ENCODE measurements at places on chromosomes 4 and X.

DNA sequence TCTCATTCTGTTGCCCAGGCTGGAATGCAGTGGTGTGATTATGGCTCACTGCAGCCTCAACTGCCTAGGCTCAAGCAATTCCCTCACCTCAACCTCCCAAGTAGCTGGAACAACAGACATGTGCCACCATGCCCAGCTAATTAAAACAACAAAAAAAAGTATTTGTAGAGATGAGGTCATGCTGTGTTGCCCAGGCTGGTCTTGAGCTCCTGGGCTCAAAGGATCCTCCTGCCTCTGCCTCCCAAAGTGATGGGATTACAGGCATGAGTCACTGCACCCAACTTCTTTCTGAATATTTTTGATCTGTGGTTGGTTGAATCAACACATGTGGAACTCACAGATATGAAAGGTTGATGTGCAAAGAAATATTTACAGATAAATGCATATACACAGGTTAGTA, 18.5 kb upstream of the SEPTIN11 start:
- no peak for DNase-seq

DNA sequence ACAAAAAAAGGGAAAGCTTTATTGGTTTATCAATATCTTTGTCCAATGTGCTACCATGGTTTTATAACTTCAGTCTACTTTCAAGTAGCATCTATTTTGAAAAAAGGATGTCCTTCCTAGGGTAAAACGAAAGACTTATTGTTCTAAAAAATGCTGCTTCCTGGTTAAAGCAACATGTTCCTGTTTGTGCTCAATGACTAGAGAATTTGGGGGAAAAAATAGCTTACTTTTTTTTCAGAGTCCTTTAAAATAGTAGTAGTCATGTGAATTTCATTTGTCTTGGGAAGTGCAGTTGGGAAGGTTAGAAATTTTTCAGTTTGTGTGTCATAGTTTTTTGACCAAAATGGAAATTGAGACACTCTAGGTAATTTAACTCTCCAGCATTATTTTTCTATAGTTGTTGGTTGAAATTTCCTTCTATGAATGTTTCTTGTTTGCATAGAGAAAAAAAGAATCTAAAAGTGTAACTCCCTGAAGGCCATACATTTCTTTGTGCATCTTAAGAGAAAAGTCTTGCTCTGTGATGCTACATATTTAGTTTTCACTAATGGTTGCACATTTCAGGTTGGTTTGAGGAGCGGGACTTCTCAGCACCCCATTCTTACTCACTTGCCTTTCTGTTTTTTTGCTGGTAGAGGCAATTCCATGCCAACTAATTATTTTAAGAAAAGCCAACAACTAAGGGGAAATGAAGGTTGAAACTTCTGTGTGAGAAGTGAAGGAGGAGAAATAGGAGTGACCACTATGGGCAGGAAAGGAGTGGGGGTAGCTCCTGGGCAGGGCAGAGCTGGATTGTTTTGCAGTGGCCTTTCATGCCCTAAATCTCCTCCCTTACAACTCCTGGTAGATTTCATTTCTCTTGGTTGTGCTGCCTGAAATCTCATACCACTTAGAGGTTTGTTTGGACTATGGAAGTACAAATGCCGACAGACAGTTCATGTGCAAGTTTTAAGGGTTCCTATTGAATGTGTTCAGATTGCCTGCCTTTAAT, 76.4 kb downstream of the RAPGEF2 start:
- no peak for DNase-seq

DNA sequence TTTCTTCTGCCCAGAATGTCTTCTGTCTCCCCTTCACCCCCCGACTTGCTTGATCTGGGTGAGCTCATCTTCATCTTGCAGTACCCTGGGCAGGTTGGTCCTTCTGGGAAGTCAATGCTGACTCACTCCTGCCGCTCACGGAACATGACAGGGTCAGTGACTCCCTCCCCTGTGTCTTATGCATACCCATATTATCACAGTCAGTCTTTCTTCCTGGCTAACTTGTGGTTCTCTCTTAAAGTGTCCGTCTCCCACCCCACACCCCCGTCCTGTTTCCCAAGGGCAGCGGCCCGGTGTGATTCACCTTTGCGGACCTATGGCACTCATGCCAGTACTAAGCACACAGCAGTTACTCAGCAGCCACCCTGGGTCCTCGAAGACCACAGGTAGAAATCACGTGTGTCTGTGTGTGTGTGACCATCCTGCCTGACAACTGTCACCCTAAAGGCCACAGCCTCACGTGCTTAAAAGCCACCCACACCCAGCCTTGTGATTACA, 17.7 kb downstream of the IQSEC2 start:
- DNase-seq = peak; percentile 54

- no peak for DNase-seq
These were observed 205.9 kb downstream of the TLL1 start for GRCh38 chr4:166078955-166079354.

DNA sequence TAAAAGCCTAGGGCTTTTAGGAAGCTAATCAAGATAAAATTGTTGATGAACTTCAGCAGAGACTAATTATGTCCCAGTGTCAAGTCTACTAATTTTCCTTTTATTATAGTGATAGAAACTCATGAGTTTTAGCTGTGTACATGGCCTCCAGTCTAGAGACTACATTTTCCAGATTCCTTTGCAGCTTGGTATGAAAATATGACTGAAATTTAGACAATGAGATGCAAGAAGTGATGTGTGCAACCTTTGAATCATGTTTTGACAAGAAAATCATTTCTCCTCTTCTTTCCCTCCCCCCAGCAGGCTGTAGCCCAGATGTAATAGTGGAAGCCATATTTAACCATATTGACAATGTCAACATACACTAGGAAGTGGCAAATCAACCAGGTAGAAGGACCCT, 30.3 kb upstream of the IL13RA2 start:
- no peak for DNase-seq

GRCh38 chrX:155715141-155715540, 102.4 kb upstream of the TMLHE start:
- no peak for DNase-seq

GRCh38 chr4:650951-651883, 22.9 kb downstream of the ATP5ME start:
- DNase-seq = peak; percentile 71

DNA sequence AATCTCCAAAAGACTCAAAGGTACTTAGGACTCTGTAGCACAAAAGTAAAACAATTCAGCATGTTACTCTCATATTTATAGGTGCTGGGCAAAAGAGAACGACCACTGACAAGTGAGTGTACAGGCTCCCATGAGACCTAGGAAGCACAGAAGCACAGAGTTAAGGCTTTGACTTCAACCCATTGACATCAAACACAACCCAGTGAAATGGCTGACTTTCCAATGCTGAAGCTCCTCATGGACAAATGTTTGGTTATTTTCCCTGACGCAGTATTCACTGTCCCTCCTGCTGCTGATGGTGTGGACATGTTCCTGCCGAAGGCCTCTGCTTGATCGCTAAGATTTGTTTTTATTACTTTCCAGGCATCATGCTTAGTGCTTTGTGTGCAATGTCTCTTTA, 148.7 kb downstream of the TSPAN5 start:
- DNase-seq = no peak

GRCh38 chr4:28221536-28221935, 1360.9 kb downstream of the STIM2 start:
- no peak for DNase-seq

- DNase-seq = peak; percentile 82
These were observed 62.3 kb downstream of the FAM193A start for GRCh38 chr4:2598511-2599303.

DNA sequence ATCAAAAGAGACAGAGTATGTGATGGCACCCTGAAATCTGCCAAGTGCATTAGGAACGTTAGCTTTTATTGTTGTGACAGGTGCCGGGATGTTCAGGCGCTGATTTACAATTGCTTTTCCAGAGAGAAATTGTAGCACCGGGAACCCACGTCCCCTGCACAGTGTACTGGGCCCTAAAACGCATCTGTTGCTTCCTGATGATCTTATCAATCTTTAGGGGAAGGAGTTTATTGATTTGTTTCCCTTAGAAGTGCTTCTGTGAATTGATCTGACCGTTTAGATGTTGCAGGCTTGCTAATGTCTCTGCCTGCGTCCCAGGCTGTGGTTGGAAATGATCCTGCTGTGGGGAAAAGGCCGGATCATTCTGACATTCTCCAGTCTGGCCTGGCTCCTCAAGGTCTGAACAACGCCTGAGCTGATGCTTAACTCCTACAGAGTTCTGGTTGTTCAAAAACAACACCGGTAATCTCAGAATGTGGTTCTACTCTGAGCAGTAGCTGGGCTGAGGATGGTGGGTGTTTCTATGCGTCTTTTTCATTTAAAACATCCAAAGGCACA, 16.9 kb downstream of the PHOX2B start:
- DNase-seq = no peak

GRCh38 chr4:128006592-128006991, 41.4 kb downstream of the ABHD18 start:
- DNase-seq = no peak

- no peak for DNase-seq
These were observed 25.5 kb upstream of the LRCH2 start for GRCh38 chrX:115259238-115259875.

DNA sequence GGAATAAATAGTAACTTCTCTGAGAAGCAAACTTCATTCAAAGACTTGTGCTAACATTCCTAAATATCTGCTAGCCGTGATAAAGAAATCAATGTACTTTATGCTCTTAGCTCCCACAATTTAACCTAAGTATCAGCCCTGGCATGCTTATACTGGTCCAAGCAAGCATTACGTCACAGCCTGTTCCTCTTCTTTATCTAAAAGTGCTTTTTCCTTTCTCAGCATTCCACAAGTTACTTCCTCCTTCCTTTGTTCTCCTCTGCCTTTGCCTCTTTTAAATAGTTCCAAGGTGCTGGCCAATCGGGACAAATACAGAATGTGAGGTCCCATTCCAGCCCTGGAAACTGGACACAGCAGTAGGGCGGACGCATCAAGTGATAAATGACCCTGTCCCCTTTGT, 249.6 kb downstream of the DHRSX start:
- DNase-seq = peak; percentile 1

DNA sequence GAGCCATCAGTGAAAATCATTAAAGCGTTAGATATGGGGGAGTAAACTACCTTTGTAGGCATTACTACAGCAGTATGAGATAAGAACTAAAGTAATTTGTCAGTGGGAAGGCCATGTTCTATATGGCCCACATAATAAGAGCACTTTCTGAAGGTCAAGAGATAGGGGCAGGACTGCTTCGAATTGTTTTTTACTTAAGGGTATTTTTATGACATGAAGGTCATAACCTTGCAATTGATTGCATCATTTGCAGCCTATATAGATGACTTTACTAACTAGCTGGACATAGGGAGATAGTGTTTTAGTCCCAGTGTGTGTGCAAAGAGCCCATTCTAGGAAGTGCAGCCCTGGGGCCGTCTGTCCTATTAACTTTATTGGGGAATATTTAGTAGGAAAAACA, 23.6 kb upstream of the GC start:
- DNase-seq = no peak

DNA sequence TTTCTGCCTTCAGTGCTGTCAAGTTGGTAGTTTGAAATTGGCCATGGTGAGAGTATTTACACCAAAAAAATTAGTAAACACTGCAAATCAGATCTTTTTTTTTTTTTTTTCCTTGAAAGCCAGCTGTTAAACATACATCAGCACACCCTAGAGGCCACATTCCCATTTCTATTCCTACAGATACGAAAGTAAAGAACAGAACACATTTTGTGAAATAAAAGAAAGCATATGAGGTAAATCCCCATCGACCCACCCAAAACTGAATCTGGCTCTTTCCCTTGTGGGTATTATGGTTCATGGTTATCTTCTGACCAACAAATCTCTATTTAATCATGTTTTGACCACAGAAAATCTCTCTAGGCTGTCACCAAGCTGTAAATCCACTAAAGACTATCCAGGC, 41.8 kb upstream of the AP1AR start:
- no peak for DNase-seq

GRCh38 chrX:70808942-70809940, 99.3 kb downstream of the TEX11 start:
- no peak for DNase-seq

DNA sequence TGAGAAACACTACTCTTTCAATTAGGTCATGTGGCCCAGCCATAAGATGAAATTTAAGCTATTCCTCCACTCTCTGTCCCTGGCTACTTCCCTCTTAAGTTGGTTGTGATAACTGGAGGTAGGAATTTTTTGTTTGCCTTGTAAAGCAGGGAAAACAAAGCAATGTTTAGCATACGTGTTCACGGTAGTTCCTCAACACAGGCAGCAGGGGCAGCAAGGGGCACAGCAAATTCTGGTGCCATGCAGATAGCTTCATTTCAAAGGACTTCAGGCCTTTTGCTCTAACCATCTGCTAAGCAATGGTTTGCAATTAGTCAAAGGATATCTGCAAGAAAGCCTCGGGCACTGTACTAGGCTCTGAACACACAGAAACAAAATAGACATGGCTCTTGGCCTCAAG, 330.2 kb downstream of the ZIC3 start:
- DNase-seq = no peak

DNA sequence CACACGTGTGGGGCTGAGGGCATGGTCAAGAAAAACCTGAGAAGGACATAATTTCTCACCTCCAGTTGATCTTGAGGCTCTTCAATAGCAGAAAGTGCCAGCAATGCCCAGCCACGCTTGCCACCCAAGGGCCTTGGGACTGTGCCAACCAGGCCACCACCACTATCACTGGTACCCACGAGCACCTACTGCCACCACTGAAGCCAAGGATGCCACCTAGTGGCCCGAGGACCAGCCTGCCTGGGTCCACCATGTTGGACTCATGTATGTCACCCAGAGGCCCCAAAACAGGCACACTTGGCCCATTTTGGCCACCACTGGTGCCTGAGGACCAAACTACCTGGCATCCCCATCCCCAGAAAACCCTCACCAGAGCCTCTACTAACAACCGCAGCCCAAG, 191.8 kb downstream of the ADAM29 start:
- DNase-seq = no peak

GRCh38 chr4:146112389-146112788, 63.1 kb upstream of the LSM6 start:
- DNase-seq = no peak

DNA sequence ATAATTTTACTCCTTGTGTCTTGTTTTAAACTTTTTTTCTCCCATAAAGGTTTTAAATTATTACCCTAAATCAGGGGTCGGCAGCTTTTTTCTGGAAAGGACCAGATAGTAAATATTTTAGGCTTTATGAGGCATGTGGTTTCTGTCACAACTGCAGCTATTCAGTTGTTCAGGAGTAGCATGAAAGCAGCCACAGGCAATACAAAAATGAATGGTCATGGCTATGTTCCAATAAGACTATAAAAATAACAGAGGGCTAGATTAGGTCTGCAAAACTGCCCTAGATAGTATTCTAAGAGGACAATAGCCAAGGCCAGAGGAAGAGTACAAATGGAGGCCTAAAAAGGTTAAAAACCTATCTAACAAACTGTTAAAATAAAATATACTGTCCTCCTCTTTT, 24.6 kb downstream of the HERC5 start:
- no peak for DNase-seq

GRCh38 chrX:41933546-41933945, 10.2 kb upstream of the CASK start:
- DNase-seq = no peak

DNA sequence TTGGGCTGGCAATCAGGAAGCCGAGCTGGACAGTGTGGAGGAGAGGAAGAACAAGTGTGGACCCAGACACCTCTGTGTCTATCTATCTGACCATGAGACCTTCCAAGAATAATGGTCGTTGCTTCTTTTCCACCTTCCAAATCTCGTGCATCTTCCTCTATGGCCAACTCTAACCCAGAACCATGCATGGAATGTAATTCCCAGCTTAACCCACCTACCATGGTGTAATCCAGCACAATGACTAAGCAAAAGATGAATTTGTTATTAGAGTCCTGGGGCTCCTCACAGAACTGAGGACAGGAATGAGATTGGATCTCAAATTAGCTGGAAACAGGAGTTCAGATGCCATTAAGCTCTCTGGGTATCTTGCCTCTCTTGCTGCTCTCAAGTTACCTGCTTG, 17.4 kb upstream of the TMEM184C start:
- no peak for DNase-seq

- DNase-seq = no peak
These were observed 83.3 kb upstream of the AMELX start for GRCh38 chrX:11209798-11210414.
